ENCODE measurements at places on chromosomes 3 and 15.

DNA sequence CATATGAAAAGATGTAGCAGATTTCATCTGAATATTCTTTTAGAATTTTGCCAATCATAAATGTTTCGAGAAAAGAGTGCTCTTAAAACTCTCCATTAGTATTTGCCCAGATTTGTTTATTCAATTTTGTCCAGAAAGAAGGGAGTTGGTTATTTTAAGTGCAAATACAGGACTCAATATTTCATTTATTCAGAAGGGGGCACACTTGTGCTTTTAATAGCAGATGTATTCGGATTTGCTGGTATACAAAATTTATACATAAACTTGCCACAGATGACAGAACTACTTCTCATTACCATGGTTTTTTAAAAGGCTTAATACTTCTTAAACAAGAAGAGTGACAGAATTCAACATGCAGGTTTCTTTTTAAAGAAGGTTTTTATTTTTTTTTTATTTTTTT, 69.8 kb upstream of the GRM7 start:
- no peak for DNase-seq

- no peak for DNase-seq
Observed at GRCh38 chr3:188230962-188231361, 77.0 kb downstream of the LPP start.

GRCh38 chr3:66303491-66303901, 82.7 kb downstream of the SLC25A26 start:
- no peak for DNase-seq

DNA sequence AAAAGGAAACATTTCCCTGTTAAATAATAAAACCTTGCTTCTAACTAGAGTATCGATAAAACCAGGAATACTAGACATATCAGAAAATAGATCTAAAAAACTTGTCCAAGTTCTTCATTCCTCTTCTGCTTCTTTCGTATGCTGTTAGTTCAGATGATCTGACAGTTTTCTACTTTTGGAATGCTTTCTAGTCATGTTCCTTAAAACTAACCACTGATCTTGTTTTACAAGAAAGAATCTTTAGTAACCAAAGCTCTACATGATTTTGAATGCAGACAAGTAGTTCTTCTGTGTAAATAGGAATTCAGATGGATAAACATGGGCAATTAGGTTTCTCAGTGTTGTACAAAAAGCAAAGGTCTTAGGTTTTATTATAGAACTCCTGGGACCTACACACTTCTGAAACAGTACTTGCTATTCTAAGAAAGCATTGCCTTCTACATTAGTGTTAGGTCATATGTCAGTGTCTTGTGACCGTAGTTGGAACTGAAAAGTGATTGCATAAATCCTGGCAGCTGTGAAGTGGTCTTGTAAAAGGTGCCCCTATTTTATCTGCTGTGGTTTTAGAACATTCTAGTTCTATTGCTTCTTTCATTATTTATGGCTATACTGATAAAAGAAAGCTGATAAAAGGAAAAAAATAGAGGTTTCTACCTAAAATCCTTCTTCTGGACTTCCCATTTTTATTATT, 40.7 kb downstream of the SNRK start:
- no peak for DNase-seq

DNA sequence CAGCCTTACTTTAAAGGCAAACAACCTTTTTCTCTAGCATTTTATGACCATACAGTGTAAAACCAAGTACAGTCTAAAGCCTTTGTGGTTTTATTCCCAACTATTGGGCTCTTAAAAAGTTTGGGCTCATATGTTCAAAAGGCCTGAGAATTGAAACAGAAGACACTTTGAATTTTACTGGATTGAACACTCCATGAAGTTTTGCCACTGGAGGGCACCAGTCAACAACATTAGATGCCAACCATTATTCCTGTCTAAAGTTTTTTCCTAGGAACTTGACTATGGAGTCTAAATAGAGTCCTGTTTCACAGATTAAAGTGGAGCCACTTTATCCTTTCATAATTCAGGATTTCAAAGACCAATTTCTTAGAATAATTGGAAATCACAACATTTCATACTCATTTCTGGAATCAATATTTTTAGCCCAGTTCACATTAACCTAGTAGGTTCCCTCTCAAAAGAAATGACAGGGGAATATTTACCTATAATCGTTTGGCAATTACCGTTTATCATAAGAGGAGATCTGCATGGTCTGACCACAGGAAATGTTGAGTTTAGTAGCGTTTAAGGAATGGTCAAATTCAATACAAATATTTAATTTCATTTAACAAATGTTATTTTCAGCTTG, 244.1 kb upstream of the PDZRN3 start:
- DNase-seq = no peak

DNA sequence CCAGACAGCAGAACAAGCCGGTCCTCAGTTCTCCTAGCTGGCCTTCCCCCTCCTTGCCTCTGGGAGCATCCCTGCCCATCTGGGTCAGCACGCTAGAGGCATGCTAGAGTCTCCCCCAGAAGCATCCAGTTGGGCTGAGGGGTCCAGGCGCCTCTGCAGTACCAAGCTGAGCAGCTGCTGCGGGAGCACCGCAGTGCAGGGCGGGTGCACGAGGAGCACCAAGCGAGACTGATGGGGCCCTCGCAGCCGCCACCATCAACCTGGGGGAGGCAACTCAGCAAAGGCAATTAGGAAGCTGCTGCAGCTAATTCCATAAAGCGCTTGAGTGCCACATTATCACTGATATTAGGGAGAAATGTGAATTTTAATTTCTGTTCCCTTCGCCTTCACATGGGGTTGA, 12.4 kb downstream of the CACNA2D3 start:
- no peak for DNase-seq

DNA sequence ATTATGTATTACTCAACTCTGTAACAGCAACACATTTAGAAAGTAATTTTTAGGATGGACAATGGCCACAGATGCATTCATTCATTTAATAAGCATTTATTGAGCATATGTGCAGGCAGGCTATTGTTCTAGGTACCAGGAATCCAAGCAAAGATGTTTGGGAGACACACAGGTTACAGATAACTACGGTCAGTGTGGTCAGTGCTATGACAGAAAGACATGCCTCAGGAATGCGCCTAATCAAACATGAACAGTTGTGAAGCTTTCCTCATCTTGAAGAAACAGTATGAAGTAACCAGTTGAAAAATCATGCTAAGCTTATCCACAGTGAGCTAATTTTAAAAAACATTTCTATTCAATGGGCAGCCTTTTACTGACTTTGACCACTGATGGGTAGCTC, 155.4 kb upstream of the CCDC54 start:
- DNase-seq = no peak

GRCh38 chr15:56456229-56456628, 8.7 kb downstream of the MNS1 start:
- DNase-seq = no peak

DNA sequence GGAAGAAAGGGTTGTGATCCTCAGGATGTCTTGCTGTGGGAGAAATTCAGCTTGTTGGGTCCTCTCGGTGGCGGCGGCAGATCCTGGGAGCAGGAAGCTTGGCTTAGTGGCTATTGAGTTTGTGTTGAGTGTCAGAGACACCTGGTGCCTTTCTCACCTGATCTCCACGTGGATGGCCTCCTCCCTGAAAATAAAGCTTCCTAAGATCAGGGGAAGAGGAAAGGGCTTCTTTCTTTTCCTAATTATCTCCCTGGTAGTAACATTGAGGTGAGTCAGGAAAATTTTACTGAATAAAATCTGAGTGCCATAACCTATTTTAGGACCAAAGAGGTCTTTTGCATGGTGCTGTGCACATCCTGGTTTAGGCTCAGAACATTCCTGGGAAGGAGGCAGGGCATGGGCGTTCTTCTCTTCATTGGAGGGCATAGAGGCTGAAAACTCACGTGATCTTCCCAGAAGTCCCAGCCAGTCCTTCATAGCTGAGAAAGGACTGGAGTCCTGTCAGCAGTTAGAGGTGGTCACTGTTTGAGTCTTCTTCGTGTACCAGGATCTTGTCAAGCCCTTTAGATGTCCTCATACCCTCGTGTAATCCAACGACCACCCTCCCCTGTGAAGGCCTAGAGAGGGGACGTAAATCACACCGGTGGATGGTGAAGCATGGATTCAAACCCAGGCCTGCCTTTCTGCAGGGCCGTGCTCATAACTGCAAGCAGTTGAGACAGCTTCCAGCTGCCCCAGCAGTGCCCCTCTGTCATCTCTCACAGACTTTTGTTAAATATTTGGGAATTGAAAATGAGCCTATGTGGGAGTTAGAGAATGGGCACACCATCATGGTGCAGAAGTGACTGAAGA, 1.1 kb downstream of the CMTM8 start:
- no peak for DNase-seq

DNA sequence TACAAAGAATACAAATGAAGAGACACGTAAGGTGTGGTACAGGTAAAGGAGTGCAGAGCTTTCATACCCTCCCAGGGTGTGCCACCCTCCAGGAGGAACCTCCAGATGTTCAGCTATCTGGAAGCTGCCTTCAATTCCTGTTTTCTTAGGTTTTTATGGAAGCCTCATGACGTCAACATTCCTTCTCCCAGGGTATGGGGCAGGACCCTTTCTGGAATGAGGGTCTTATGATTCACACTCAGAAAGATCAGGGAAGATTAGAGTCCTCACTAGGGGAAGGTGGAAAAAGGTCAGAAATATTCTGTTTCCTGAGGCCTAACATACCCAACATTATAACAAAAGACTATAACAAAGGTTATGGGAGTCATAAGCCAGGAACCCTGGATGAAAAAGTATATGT, 99.8 kb upstream of the PLCL2 start:
- no peak for DNase-seq

DNA sequence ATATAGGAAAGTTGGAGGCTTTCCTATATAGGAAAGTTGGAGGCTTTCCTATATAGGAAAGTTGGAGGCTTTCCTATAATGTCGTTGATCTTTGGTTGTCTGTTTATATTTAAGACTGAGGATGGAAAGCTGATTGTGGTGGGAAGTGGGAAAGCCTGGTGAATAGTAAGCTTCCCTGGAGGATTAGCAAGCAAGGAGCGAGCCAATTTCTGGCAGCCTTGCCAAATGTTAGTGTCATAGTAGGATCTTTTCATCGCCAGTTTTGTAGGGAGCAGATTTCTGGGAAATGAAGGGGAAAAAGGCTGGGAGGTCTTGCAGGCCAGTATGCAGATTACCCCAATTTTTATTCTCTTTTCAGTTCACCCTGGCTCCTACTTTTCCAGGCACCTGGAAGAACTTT, 39.9 kb upstream of the CCNL1 start:
- DNase-seq = no peak

GRCh38 chr3:29977360-29977759, 629.0 kb upstream of the TGFBR2 start:
- DNase-seq = no peak

- no peak for DNase-seq
Observed at GRCh38 chr3:55904716-55905115, 417.6 kb upstream of the WNT5A start.

- no peak for DNase-seq
Observed at GRCh38 chr3:56833536-56833935, 31.8 kb upstream of the ARHGEF3 start.

DNA sequence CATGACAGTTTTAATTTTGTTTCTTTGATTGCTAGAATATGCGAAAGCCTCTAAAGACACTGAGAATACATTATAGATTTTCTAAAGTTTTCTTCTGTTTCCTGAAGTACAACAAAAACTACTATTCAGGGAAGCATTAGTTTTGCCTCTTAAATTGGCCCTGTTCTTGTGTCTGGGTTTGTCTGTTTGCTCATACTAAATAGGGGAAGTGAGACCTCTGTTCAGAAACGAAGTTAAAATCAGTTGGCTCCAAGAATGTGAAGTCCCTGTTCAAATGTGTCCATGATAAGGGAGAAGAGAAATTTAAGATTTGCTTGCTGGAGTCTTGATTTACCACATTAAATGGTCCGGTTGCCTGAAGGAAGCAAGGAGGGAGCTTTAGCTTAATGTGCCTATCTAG, 327.3 kb upstream of the GBE1 start:
- no peak for DNase-seq

GRCh38 chr3:71156062-71156665, 427.4 kb downstream of the FOXP1 start:
- DNase-seq = no peak

GRCh38 chr3:77052733-77053670, 13.1 kb downstream of the ROBO2 start:
- DNase-seq = no peak

DNA sequence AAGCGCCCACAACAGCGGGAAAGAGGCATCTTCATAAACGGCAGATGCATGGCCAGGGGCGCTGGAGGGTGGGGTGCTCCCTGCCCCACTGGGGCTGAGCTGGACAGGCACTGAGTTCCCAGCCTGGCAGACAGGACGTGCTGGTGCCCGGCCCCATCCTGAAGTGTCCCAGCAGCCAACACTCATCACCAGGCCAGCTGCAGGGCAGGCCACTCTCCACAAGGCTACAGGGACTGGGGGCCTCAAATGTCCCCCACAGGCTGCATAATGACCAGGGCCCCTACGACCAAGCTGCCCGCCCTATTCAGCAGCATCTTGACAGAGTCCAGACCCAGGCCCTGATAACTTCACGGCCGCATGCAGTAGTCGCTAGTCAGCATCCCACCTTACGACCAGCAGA, 124.1 kb upstream of the IQSEC1 start:
- no peak for DNase-seq

GRCh38 chr3:60917141-60917540, 334.1 kb downstream of the FHIT start:
- no peak for DNase-seq

DNA sequence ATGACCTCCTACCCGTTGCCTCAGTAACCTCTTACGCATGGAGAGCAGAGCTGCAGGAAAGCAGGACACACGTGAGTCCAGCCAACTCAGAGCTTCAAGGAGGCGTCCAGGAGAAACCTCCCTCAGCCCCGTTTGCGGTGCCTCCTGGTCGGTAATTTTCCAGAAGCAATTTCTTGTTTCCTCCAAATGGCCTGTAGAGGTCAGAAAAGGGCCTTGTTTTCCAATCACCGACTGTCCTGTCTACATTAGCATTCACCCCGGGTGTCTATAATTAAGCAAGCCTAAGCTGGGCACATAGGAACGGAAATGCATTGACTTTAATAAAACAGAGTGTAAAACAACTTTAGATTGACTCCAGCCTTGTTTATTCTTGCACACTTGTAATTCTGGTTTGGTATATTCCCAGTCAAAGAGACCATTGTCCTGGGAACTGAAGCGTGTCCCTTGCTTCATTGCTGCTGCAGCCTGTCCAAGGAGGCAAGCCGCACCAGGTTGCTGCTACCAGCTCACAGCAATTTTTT, 836.2 kb downstream of the AGBL1 start:
- DNase-seq = no peak

- no peak for DNase-seq
Observed at GRCh38 chr3:127374086-127375010, 86.5 kb upstream of the PRR20G start.

DNA sequence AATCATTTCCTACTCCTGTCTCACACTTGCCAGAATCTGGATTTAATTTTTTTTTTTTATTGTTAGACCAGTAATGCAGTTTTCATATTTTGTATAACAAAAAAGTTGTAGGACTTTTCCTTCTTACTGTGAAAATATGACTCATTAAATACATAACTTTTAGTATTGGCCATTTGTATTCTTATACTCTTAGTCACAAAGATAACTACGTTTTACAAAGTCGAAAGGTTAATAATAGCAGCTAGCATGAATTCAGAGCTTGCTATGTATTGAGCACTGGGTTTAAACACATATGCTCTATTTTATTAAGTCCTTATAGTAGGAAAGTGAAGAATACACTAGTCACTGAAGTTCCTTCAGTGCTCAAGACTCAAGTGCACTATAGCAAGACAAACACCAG, 43.1 kb downstream of the LRRN1 start:
- DNase-seq = no peak
